ENCODE measurements at places on chromosomes 2 and 18.

- DNase-seq: no peak
These were observed 10.5 kb downstream of the CYTIP start for GRCh38 chr2:157433394-157433793.

DNA sequence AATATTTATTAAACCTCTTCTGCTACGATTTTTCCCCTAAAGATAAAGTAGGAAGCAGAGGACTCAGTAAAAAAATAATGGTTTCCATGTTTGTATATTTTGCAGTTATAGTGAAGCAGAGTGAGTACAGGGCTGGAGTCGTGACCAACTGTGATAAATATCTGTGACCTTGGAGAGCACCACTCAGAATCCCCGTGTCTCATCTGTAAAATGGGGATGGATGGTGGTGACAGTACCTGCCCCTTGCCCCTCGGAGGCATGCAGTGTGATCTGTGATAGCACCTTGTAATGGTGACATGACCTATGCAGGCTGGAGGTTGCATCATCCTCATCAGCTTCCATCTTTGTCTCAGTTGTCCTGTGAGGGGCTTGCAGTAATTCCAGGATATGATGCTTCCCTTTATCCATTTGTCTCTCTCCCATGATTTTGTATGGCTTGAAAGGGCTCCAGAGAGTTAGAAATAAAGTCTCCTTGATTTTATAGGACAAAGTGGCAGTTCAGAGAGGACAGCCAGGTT is 5.5 kb downstream of the TTL start:
- no peak for DNase-seq

DNA sequence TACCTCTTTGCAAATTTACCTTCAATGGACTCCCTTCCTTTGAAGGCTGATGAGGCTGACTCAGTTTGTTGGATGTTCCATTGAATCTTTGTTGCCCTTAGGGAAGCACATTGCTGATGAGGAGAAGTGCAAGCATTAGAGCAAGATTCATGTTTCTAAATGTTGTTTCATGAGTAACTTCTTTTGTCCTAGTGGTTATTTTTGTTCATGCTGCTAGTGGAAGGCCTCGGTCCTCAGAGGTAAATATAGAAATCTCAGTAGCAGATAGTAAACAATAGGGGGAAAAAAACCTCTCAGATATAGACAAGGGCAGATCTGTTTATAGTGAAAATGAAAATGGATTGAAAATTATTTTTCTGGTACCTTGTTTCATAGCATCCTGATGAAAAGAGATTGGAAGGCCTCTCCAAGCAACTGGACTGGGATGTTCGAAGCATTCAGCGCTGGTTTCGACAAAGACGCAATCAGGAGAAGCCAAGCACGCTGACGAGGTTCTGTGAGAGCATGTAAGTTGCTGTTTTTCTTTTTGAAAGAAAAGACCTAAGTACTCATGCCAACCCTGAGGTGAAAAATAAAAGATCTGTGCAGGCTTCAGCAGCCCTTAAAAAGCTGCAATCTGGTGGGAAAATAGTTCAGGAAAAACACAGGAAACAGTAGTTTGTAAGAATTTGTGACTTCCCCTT is 104.9 kb downstream of the CERS6 start:
- no peak for DNase-seq

- DNase-seq: no peak
These were observed 221.4 kb upstream of the FBXO11 start for GRCh38 chr2:48127612-48128191.

- no peak for DNase-seq
These were observed 14.8 kb upstream of the ALPI start for GRCh38 chr2:232441147-232441651.

Measured in stimulated activated CD4-positive, alpha-beta T cell treated with anti-CD3 and anti-CD28 coated beads, Interleukin-12 subunit alpha, Interleukin-12 subunit beta, amount 100 ng/mL, for 4 hours (primary cell).